ENCODE measurements at places on chromosomes 4 and X.

DNA sequence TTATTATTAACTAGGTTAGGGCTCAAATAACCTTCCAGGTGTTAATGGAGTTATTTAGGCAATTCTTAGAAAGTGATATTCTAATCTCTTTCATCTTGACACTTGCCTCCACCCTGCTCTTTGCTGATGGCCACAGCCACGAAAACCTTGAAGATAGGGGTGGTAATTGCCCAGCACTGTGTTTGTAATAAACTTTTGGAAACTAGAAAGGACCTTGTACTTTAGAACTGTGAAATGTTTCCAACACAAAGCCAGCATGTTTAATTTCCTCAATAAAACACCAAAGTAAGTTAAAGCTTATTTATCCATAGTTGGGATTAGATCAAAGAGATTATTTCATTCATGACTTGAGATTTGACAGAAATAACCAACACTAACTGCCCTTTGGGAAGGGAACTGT lies 78.3 kb downstream of the MAOA start:
- DNase-seq, result no peak

GRCh38 chr4:79597266-79597665 lies 189.2 kb upstream of the GK2 start:
- no peak for DNase-seq

DNA sequence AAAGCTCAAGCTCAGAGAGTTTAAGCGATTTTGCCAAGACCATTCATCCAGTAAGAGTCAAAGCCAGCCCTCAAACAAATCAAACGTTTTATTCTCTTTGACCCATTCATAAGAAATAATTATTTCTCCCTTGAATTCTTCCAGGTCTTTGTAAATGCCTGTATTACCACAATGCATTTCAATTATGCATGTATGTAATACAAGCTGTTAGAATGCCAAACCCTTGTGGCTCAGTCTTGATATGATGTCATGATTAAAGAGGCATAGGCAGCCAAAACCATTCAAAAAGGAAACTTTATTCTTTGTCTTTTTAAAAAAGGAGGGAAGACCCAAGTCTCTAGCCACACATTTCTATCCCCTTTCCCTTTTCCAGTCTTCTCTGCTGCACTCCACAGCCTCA lies 56.5 kb upstream of the PGM2 start:
- DNase-seq, result no peak

- DNase-seq, result no peak
Observed at GRCh38 chr4:155908187-155909139, 5.0 kb downstream of the TDO2 start.

- DNase-seq, result no peak
Observed at GRCh38 chrX:24692305-24692704, 1.4 kb upstream of the POLA1 start.
